ENCODE measurements at places on chromosomes 3 and 15. TPM values are rescaled to one million over a fixed set of nuclear protein-coding genes. Genes with fewer than 3 reads are reported as not detected.

DNA sequence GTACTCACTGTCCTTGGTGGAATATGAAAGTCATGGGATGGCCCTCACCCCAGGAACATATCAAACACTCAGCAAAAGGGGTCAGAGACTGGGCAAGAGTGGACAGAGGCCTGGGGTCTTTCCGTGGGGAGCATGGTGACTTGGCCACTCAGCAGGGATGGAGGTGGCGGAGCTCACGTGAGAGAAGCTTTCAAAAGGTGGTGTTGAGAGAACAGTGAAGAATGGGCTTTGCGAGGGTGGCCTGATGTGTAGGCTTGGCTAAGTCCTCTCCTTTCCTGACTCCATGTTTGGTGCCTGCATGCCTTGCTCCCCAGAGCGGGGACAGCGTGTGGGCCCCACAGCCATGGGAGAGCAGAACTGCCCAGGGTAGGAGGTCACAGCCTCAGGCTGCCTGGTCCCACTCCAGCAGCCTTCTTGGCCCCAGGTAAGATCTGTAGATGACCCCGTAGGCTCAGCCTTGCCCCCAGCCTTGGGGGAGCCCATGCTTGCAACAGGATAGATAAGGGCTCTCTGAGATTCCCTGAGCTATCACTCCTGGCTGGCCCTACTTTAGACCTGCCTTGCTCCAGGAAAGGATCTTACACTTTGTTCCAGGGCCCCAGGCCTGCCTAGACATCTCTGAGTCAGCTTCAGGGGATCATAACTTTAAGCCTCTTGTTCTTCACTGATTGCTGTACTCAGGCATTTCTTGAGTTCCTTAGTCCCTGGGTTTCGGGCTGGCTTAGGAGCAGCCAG, 17.0 kb downstream of the RPLP1 start:
- DNase-seq, result no peak

GRCh38 chr3:175307642-175308041, 448.5 kb downstream of the NAALADL2 start:
- DNase-seq, result no peak

DNA sequence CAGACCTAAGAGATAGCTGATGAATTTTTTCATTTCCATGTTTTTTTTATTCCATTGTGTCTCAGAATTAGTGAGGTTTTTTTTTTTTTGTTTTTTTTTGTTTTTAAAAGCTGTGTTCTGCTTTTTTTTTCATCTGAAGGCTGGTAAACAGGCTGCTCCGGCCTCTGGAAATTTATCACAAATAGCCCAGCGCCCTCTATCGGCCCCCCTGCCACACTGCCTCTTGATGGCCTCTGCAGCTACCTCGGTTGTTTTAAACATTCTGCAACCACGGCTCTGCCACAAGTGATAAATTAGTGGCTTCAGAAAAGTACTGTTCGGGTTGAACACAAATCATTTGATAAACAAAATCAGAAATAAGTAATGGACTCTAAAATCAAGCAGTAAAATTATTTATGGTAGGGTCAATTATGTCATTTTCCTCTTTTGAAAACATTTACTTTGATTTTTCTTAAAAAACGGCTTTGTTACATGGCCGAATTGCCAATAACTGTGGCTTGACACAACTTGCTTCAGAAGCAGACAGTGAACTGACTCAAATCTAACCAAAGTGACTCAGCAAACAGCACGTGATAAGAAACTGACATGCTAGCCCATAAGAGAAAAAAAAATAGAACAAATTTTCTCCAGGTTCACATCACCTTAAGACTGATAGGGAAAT, 87.8 kb downstream of the RSL24D1 start:
- peak; percentile 82 for DNase-seq

- DNase-seq, result no peak
Observed at GRCh38 chr3:197746801-197747237, 2.9 kb upstream of the FYTTD1 start.

DNA sequence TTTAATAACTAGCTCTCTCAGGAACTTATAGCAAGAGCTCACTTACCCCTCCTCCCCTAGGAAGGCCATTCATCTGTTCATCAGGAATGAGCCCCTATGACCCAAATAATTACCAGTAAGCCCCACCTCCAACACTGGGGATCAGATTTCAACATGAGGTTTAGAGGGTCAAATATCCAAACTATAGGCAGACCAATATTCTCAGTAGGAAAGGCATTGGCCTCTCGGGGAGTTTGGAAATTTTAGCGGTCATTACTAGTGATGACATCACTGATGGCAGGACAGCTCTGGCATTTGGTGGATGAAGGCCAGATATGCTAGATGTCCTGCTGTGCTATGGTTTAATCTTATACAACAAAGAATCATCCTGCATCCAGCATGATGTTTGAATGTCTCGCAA, 15.2 kb upstream of the CD47 start:
- no peak for DNase-seq

GRCh38 chr15:48096355-48096786, 24.4 kb upstream of the SLC24A5 start:
- DNase-seq, result no peak

- DNase-seq, result no peak
Observed at GRCh38 chr15:39191871-39192291, 389.0 kb upstream of the THBS1 start.

DNA sequence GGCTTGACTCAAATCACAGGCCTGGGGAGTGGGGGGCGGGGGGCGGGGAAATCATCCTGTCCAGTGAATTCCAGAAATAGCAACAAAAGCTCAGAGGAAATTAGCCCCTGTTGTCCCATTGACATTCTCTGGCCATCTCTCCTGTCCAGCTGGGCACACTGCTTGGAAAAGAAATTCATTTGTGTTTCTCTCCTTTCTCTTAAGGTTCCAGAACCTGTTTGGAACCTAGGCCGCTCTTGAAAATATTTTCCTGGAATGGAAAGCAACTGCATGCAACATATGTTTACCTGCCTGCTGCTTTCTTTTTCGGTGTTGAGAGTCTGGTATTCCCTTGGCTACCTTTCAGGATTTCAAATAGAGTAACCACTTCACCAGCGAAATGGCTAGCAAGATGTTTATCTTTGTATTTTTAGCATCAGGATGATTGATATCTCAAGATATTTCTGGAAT, 169.0 kb downstream of the GHSR start:
- DNase-seq, result no peak

The TRIM42 gene
- total RNA-seq, result not detected

The LRRC58 gene
- 20.8 TPM for total RNA-seq

The LRRC31 gene
- 2.8 TPM for total RNA-seq

The ANAPC13 gene
- 49.2 TPM for total RNA-seq

The PEX5L gene
- not detected for total RNA-seq

The CRYGS gene
- 9.5 TPM for total RNA-seq

The OSBPL10 gene
- 53.3 TPM for total RNA-seq

The KLHL6 gene
- not detected for total RNA-seq

The ACSBG1 gene
- total RNA-seq, result 0.49 TPM
